ENCODE measurements at places on chromosomes 3 and 15.

DNA sequence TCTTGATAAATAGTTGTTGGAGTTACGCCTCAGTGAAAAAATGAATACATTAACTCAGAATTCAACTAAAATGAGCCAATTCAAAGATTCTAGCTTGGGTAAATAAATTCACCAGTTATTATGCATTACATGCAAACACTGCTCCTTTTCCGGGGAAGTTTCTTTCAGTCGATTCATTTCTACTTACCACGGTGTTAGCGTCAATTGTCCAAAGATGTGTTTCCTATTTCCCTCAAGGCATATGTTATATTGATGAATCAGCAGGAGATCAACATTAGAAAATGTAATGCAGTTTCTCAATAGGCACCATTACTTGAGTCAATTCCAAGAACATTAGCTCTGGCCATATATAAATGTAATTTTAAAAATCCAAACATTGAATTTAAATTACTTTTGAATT, 517.7 kb downstream of the OTOL1 start:
- no peak for DNase-seq

- DNase-seq = no peak
These were observed 180.9 kb downstream of the GAP43 start for GRCh38 chr3:115804200-115804599.

GRCh38 chr3:71585887-71586809, 2.6 kb upstream of the FOXP1 start:
- no peak for DNase-seq

- no peak for DNase-seq
These were observed 104.5 kb downstream of the RARB start for GRCh38 chr3:25532431-25533162.

DNA sequence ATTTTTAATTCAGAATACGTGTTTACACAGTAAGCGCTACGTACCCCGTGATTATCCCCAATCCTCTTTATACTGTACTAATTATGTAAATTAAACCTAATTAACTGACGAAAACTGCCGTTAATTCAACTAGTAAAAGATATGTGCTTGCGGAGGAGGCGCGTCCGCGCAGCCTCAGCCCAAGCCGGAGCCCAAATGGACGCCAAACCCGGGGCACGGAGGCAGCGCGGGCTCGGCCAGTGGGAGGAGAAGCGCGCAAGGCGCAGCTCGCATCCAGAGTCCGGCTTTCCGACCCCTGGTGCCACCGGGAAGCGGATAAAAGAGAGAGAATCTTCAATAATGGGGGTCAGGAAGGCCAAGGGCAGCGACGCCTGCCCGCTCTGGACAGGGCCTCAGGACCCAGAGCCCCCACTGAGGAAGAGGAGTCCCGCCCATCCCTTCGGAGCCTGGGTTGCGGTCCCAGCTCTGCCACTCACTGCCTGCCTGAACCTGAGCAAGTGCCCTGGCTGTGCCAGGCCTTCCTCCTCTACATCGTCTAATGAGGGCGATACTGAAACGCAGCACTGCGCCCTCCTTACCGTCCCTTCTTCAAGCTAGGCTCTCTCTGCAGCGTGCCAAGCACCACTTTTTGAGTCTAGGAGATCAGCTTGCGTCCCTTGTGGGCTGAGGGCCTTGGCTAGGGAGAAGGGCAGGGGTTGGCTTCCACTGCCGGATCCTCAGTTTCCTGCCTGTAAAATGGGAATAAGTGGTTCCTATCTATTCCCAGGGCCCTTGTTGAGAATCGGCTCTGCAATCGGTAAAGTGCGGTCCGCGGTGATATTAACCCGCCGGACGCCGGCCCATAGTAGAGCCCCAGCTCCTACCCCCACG, 5.0 kb upstream of the SKOR1 start:
- no peak for DNase-seq

GRCh38 chr15:35926007-35926380, 380.0 kb upstream of the DPH6 start:
- DNase-seq = no peak

DNA sequence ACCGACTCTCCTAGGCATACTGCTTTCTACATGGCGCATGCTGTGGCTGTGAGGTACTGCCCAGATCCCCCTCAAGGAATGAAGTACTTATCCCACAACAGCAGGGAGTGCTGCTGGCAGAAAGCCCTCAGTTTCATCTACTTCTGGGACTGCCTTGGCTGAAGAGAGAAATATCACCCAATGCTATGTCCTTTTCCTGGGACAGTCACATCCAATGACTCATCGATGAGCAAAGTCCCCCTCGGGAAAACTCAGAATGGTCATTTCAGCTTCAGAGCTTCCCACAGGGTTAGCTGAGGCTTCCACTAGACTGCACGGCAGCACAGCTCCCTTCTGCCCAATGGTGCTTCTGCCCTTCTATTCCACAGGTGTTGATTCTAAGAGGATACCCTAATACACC, 3.6 kb upstream of the NMD3 start:
- no peak for DNase-seq

GRCh38 chr3:7241584-7242302, 380.8 kb downstream of the GRM7 start:
- DNase-seq = no peak

DNA sequence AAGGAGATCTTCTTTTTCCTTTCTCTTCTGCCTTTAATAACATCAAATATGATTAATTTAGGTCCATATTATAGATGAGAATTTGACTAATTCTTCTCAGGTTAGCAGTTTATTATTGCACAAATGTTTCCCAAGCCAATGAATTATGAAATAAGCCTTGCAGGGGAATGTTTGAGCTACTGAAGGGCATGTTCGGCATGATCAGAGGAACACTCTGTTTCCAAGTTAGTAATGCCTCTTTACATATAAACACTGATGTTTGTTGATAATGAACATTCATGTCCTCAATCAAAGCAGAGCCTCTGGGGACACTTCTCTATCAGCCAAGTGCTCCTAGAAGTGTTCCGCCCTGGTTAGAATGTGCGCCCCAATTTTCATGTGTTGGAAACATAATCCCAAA, 10.0 kb upstream of the CYP1A1 start:
- no peak for DNase-seq

- DNase-seq = no peak
These were observed 884.8 kb downstream of the FHIT start for GRCh38 chr3:60366486-60366885.

GRCh38 chr3:61422945-61423673, 138.3 kb upstream of the PTPRG start:
- no peak for DNase-seq

DNA sequence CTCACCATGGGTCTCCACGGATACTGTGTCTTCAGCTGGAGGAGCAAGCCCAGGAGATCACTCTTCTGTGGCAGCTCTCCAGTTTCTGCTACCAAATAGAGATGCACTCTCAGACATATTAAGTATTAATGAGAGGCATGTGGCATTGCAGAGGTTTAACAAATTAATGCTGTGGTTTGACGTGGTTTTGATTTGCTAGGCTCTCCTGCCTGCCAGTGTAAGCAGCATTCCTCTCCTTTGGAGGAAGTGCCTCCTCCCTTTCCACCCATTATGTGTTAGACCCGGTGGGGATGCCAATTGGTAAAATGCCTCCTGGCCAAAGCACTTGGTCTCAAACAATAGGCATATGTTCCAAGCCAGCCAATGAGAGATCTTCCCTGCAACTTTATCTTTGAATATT, 124.8 kb downstream of the MYLK start:
- no peak for DNase-seq

- no peak for DNase-seq
These were observed 4.5 kb downstream of the FAM107A start for GRCh38 chr3:58572634-58573230.

DNA sequence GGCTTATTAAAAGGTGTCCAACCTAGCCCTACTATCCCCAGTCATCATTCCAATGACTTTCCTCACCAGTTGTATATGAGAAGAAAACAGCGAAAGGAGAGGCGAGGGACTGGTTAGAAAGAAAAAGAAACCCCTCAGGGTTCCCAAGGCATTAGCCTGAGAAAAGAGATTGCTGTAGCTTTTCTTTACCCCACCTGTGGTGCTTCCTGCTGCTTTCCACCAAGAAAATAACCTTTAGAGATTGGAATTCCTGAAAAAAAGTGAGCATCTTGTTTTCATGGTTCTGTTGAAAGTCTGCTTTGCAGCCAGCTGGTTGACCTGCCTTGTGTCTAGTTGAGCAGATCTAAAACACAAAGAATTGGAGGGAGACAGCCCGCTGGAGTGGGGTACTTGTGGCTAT, 196.4 kb downstream of the CADPS start:
- no peak for DNase-seq

DNA sequence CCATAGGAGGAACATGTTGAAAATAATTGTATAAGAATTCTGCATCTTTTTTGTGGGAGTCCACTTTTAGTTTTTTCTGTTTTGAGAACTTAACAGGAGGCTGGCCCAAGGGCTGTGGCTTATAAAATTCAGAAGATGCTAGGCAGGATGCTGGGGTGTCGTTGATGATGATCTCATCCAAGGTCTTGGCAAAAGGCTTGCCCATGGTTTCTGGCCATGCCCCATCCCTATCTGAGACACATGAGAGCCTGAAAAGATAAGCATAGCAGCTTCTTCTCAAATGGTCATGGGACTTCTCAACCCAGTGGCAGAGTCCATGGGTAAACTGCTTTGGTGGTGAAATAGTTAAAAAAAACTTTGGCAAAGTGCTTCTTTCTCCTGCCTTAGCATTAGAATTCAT, 35.2 kb downstream of the CMSS1 start:
- DNase-seq = no peak

DNA sequence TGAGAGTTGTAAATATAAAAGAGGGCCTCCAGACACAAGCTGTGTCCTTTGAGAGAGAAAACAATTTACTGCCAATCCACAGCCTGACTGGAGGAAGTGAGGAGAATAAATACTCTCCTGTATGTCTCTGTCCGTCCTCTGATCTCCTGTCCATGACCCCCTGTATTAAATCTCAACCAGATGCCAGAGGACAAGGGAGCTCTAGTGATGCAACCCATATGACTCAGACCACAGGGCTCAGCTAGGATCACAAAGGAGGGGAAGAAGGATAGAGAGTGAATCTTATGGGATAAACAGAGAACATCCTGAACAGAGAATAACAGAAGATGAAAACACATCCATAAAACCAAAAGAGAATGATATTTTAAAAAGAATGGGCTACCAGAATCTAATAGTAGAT, 482.6 kb downstream of the PLOD2 start:
- no peak for DNase-seq

GRCh38 chr3:131503320-131503635, 507 bp upstream of the MRPL3 start:
- DNase-seq = no peak

DNA sequence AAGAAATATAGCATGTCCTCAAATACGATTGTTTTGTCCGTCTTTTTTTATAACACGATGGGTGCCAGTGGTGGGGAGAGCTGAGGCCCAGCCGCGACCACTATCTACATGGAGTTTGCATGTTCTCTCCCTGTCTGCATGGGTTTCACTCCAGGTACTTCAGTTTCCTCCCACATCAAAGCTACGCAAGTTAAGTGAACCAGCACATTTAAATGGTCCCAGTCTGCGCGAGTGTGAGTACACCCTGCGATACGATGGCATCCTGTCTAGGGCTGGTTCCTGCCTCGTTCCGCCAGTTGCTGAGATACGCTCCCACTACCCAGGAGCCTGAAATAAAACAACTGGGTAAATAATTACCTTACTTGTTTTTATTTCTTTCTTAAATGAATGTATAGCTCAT, 40.6 kb downstream of the ATP13A3 start:
- peak; percentile 88 for DNase-seq

- DNase-seq = no peak
These were observed 115.7 kb upstream of the SLC24A5 start for GRCh38 chr15:48005077-48005476.
